ENCODE measurements at places on chromosomes 12 and 14. TPM values are rescaled to one million over a fixed set of nuclear protein-coding genes. Genes with fewer than 3 reads are reported as not detected.

The WNT5B gene
- 8.9 TPM for total RNA-seq

- no peak for DNase-seq
Observed at GRCh38 chr12:11660624-11661023, 11.2 kb downstream of the ETV6 start.

DNA sequence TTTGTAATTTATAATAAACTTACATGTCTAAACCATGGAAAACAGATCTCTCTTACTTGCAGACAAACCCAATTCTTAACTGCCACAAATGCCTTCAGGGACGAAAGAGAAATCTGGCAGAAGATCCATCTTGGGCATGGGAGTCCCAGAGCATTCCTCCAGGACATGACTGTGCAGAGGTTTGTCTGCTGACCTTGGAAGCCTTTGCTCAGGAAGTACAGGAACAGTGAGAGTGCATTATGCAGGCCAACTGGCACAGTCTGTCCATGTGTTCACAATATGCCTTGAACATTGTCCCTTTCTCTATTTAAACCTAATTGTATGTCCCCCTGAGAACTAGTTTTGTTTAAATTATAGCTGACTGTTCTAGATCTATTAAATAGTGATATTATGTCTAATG lies 467.1 kb downstream of the ATP23 start:
- DNase-seq: no peak

DNA sequence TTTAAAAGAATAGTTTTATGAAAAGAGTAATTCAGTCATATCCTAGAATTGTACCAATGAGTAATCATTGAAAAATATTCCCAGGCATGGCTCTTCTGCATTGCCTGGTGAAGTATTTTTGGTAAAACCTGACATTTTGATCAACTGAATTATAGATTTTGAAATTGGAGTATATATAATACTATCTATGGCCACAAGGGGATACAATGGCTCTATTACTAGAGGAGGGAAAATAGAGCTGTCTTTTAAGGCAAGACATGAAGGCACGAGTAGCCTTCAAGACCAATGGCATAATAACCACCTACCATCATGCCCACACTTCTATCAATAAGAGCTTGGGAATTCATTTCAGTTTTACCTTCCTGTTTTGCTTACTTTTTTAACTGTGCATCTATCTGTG lies 1241.4 kb upstream of the TMEM132C start:
- DNase-seq: no peak

All from SJSA1 (cell line).